CD4-positive, alpha-beta T cell treated with Interleukin-2 at 100 ng/mL for 4 hours (primary cell): ENCODE measurements at places on chromosomes 12 and 14.

GRCh38 chr14:64940336-64940910, 2.1 kb downstream of the GPX2 start:
- no peak for DNase-seq

GRCh38 chr12:99658671-99659349, 11.3 kb downstream of the GARIN6 start:
- DNase-seq, result no peak

DNA sequence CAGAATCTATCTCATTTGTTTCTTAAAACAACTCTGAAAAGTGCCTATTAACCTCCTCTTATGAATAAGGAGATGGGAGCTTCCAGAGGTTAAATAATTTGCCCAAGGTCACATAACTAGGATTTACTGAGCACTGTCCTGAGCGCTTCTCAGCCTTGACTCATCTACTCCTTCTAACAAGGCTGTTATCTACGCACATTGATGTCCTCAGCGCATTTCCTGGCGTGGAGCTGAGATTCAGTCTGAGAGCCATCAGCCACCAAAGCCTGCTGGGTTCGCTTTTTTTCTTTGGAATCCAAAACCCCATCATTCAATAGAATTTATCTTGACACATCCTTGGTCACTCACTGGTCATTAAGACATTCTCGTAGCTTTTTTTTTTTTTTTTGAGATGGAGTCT, 29.3 kb downstream of the AK7 start:
- no peak for DNase-seq

DNA sequence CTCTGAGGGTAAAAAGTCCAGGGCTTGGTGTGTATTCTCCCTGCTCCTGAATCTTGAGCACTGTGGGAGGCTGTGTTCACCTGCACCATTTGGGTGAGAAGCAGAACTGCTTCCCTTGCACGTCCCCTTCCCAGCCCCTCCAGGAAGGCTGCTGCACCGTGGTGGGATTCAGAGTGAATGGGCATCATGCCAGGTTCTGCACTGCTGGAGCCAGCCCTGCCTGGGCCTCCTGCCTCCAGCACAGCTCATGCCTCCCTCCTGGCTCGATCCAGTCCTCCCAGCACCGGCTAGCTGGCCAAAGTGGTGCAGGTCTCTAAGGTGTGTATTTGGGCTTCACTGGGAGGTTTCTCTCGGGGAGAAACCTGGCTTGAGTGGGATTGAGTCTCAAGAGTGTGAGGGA, 54.9 kb downstream of the ANKRD9 start:
- DNase-seq, result no peak

GRCh38 chr12:2347137-2347843, 294.5 kb downstream of the CACNA1C start:
- no peak for DNase-seq
